ENCODE measurements at places on chromosomes 1 and 21. TPM values are rescaled to one million over a fixed set of nuclear protein-coding genes. Genes with fewer than 3 reads are reported as not detected.

DNA sequence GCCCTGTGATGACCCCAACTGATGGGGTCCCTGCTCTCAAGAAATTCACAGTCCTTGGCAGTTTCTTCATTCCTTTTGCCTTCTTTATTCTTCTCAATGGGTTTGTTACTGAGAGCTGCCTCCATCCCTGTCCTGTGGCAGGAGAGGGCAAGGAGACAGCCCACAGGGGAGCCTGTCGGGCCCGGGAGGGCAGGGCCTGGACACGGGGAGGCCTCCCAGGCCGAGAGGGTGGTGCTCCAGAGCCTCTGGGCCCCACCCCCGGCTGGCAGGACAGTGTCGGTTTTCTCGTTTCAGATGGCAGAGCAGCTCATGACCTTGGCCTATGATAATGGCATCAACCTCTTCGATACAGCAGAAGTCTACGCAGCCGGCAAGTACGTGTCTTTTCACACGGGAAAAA lies 36.2 kb downstream of the KCNAB2 start:
- DNase-seq, result no peak

- no peak for DNase-seq
Observed at GRCh38 chr1:91578320-91579109, 77.9 kb downstream of the CDC7 start.

Gene KCNQ4
- 0.79 TPM for total RNA-seq

Gene CCDC30
- 1.9 TPM for total RNA-seq

Measured in omental fat pad (tissue), 4 donors.